GM04504 (cell line): ENCODE measurements at places on chromosomes 7 and 10.
A peak's percentile ranks its signal among the peaks of the same experiment; 100 is the strongest.

DNA sequence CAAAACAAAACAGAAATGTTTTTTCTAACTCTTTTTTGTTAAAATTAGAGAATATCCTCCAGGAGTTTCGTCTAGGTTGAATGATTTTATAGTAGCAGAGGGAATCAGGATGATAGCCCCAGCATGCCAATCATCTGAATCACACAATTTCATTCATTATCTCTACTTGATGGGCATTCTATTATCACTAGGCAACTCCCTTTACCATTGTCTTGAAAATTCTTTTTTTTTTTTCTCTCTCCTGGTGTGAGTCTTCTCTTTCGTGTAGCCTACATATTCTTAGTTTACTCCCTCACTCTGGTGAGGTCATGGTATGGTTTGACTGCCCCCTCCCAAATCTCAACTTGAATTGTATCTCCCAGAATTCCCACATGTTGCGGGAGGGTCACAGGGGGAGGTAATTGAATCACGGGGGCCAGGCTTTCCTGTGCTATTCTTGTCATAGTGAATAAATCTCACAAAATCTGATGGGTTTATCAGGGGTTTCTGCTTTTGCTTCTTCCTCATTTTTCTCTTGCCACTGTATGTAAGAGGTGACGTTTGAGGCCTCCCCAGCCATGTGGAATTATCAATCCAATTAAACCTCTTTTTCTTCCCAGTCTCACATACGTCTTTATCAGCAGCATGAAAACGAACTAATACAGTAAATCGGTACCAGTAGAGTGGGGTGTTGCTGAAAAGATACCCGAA lies 105.0 kb downstream of the OTUD1 start:
- DNase-seq, result no peak

GRCh38 chr7:98211221-98211675 lies at the start of gene BHLHA15:
TSS of gene BHLHA15 (plus strand) at chr7:98211439. CDS start at chr7:98212310, 871 bp downstream.
- no peak for DNase-seq

DNA sequence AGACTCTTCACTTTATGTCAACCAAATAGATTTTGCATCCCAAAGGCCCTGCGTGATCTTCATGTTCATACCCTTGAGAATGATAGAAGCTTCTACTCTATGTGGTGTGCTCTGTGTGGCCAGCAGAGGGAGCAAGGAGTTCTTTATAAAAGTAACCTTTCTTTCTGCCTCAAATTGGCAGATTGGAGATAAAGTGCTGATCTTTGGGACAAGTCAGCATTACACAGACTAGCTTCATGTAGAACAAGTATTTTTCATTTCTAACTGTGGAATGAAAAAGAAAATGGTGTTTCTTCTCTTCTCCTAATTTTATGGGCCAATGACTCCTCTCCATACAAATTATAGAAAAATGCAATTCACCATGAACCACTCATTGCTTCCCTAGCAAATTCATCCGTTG lies 1214.1 kb downstream of the SORCS1 start:
- peak; percentile 15 for DNase-seq

DNA sequence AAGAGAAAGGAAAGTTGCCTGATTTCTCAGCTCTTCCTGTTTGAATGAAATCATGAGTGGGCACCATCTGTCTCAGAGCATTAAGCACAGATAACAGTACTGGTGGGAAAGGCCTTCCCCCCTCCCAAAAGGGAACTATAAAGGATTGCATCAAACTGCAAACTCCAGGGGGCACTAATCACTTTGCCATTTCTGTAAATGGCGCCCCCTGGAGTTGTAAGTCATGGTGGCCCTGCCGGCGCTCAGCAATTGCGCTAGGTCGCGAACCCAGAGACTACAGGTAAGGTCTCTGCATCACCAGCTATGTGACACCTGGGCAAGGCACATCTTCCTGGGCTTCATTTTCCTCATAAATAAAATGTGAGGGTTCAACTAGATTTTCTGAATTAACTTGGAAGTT lies 11.1 kb downstream of the LRRC4 start:
- no peak for DNase-seq

DNA sequence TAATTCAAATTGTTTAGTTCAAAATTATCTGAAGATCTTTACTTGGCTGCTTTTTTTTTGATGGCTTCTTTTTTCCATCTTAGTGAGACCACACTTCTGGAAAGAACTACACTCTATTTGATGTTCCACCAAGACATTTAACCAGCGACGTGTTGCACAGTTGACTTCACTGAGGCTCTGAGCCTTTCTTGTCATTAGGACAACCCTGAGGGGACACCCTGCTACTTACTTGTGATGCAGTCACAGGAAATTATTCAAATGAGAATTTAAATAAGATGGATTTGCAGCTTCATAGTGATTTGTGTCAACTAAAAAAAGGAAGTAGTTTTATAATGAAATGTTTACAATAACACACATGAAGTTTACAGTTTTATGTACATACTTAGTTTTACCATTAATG lies 25.6 kb upstream of the PIK3CG start:
- no peak for DNase-seq

DNA sequence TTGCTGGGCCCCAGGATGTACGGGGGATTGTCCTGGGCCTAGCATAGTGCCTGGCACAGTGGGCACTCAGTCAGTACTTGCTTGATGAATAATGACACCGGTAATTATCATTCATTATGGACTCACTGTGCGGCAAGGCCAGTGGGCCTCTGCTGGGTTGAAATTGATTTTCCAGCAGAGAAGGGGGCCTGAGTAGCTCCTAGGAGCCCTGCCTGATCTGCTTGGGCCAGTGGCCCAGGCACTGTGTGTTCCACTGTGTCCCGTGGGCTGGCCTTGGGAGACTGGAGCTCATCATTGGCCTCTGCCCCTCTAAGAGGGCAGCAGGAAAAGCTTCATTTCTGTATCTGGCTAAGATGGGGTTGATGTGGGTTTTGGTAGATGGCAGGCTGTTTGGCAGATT lies 1.4 kb downstream of the CHST3 start:
- DNase-seq, result no peak

DNA sequence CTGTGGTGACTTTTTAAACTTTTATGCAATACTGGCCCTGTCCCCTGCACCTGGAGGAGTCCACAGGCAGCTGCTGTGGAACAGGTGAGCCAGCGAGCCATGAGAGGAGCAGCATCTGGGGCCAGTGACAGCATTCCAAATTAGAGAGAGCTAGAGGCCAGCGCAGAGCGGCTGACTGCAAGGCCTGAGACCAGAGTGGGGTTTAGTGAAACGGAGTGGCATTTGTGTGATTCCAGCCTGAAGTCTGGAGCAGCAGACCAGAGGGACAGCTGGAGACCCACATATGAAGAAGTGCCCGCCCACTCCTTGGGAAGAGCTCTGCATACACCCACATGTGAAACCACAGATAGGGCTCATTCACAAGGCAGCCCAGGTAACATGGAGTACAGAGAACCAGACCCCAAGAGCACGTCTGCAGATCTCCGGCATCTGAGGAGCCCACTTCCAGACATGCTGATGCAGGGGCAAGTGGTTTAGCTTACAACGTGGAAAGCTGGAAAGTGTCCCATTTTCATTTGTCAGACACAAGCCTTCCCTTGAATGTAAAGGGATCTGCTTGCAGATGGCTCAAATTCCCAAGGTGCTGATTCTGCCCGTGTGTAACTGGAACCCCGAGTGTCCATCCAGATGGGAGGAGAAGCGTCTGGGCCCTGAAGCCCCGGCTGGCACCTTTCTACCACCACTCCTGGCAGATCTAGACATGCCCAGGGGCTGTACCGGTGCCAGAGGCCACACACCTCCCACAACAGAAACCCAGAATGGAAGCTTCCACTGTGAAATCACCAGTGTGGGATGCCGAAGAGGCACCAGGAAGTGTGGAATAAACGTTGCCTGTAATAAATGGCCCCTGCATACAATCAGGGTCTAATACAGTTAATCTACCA lies 256.0 kb upstream of the TCERG1L start:
- no peak for DNase-seq

DNA sequence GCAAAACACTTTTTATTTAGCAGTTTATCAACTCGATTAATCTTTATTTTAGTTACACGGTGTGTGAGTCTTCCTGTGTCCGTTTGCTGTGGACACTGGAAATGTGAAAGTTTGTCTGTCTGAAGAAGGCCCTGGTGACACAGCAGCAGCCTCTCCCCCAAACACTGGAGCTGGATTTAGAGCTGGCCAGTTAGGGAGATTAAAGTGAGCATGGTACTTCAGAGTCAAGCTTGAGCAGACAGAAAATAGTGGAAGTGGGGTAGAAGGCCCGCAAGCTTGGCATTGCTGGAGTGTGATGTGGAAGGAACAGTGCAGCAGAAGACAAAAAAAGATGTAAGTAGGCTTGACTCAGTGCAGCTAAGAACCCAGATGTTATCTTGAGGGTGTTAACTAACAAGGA lies 85.9 kb downstream of the POM121L12 start:
- DNase-seq, result no peak

GRCh38 chr7:55250313-55250712 lies 114.8 kb upstream of the LANCL2 start:
- DNase-seq, result no peak

GRCh38 chr10:113047963-113048781 lies 98.1 kb downstream of the TCF7L2 start:
- no peak for DNase-seq

GRCh38 chr7:40197527-40197926 lies 62.7 kb downstream of the SUGCT start:
- DNase-seq, result no peak

DNA sequence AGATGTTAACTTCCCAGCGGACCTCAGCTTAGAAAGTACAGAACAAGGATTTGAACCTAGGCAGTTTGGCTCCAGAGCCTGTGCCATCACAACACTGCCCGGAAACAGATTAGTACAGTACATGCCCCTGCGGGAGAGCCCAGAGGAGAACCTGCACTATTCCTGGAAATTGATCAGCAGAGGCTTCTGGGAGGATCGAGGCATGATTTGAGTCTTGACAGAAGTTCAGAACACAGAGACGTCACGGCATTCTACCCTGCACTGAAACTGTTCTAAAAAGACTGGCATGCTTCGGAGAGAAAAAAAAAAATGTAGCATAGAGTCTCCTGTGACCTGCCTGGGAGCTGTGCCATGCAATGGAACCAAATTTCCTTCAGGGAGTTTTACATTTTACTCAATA lies 9.2 kb upstream of the IL6 start:
- DNase-seq, result no peak

GRCh38 chr10:122258136-122259074 lies 12.7 kb upstream of the BTBD16 start:
- no peak for DNase-seq

DNA sequence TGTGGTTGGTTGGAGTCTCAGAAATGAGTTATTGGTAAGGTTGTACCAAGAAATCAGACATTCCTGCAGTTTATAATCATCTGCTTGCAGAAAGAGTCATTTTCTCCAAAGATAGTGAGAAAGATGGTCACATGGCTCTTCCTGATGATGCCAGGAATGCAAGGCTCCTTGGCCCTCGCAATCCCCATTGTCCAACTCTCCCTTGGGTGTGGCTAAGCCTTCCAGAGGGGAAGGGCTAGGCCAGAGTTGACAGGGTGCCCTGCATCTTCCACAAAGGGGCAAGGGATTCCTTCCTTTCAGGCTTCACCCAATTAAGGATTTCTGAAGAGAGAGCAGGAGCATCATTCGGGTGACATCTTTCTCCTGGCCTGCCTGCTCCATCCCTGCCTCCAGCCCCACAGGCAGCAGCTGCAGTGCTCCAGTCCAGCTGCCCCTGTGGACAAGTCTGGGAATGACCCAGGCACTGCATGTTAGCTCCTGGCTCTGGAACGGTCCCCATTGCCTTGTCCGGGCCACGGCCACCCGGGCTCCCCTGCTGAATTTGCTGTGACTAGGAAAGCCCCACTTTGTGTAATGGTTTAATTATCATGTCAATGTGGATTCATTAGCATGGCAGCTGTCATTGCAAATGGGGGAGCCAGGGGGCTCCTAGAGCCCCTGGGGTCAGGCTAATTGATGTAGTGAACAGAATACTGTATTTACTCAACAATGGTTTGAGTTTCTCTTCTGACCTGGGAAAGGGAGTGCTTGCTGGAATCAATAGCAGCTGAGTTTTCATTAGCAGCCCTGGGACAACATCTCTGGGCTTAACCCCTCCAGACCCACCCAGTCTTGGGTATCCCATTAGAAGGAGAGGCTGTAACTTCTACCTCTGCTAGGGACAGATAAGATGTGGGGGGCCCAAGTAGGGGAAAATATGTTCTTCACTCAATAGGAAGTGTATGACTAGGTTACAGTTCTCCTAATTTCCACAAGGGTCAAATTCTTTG lies 112.6 kb upstream of the TBX20 start:
- DNase-seq, result no peak

- no peak for DNase-seq
Observed at GRCh38 chr7:20307119-20307518, 23.6 kb upstream of the ITGB8 start.

DNA sequence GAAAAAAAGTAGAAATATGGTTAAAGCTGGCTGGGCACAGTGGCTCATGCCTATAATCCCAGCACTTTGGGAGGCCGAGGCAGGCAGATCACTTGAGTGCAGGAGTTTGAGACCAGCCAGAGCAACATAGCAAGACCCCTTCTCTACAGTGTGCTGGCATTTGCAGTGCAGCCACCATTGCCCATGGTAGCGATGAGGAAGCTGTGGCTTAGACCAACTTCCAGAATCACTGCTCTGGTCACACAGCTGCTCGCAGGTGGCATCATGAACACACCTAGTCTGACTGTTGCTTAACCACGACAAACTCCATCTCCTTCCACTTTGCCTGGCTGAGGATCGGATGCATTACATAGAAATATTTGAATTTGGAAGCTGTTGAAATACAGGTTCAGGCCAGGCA lies 137.1 kb downstream of the CUX1 start:
- no peak for DNase-seq

- DNase-seq, result no peak
Observed at GRCh38 chr10:17805330-17805729, 3.8 kb upstream of the MRC1 start.

- DNase-seq, result no peak
Observed at GRCh38 chr7:117322741-117323304, at the start of gene WNT2. TSS of gene WNT2 (minus strand) at chr7:117323058. CDS start at chr7:117322989, 69 bp downstream.

GRCh38 chr7:150986099-150986512 lies 4.7 kb upstream of the NOS3 start:
- DNase-seq, result peak; percentile 17

DNA sequence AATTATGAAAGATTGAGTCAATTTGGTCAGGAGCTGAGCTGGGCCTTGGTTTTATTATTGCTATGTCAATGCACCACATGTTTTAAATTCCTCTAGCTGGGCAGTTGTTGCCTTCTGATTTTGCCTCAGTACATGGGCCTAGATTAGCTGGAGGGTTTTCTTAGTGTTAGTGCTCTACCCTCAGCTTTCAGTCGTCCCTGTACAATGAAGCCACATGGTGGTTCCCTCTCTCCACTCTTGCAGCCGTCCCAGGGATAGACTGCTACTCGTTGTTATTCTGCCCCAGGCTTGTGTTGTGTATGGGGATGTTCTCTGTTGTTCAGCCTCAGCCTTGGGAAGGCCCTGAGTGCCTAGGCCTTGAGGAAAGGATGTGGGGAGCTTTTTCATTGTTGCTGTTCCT lies 37.0 kb downstream of the NHLRC2 start:
- DNase-seq, result no peak

- DNase-seq, result no peak
Observed at GRCh38 chr7:151312356-151312755, 29.3 kb upstream of the NUB1 start.

GRCh38 chr10:60496181-60496580 lies 106.5 kb upstream of the ANK3 start:
- DNase-seq, result no peak
